ENCODE measurements at places on chromosomes 3 and 15. TPM values are rescaled to one million over a fixed set of nuclear protein-coding genes. Genes with fewer than 3 reads are reported as not detected.

SLC28A2 gene
- not detected for polyA plus RNA-seq

CAND2 gene
- polyA plus RNA-seq = 5.5 TPM

CMTM8 gene
- polyA plus RNA-seq = 11.8 TPM

TGM5 gene
- polyA plus RNA-seq = not detected

POC1A gene
- 2.5 TPM for polyA plus RNA-seq

MUC20 gene
- 0.97 TPM for polyA plus RNA-seq

PRRT3 gene
- 6.4 TPM for polyA plus RNA-seq

PCOLCE2 gene
- not detected for polyA plus RNA-seq

CELF6 gene
- 0.59 TPM for polyA plus RNA-seq

GRIP2 gene
- not detected for polyA plus RNA-seq

RBMS3 gene
- 0.33 TPM for polyA plus RNA-seq

GRM2 gene
- 0.14 TPM for polyA plus RNA-seq

APOD gene
- not detected for polyA plus RNA-seq

SCAANT1 gene
- not detected for polyA plus RNA-seq

CCR1 gene
- polyA plus RNA-seq = 0.08 TPM

MEIS2 gene
- polyA plus RNA-seq = not detected

LIPH gene
- polyA plus RNA-seq = not detected

SYNPR gene
- polyA plus RNA-seq = not detected

FAM174B gene
- polyA plus RNA-seq = 3.5 TPM

DISP2 gene
- not detected for polyA plus RNA-seq

SH2D7 gene
- not detected for polyA plus RNA-seq
